Stimulated activated CD4-positive, alpha-beta T cell treated with anti-CD3 and anti-CD28 coated beads, Interleukin-1b, Interleukin-23, amount 100 ng/mL, for 48 hours (primary cell): ENCODE measurements at places on chromosomes 4 and X.

DNA sequence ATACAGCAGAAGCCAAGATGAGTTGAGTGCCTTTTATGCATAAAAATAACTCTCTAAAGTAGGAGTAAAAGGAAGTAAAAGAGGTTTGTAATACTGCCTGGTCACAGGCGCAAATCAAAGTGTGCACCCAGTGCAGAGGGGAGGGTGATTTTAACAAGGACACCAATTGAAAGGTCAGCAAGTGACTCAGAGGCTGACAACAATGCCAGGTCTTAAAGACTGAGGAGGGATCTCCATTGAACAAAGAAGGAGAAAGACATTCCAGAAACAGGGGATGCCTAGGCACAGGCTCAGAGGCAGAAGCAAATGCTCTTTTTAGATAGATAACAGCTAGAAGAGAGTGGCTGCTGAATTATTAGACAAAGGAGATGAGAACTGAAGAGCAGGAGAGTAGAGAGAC lies 297.4 kb upstream of the VCX start:
- no peak for DNase-seq

GRCh38 chr4:56995525-56995924 lies 16.8 kb downstream of the POLR2B start:
- no peak for DNase-seq

DNA sequence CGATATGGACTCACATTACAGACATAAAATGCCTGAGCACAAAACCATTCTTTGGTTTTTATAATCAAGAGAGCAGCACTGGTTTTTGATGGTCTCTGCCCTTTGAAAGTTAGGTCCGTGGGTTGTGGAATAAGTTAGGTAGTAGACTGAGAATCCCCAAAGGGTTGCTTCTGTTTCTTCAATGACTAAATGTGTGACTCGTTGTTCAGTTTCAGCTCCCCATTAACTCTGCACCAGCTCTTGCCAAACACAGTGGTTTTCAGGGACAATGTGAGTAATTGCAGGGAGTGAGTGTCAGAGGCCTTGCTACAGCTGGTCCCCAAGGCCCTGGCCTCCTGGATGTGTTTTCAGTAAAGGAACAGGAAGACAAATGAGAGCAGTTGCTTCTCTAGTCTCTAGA lies 24.8 kb downstream of the SMIM20 start:
- DNase-seq, result peak; percentile 74

DNA sequence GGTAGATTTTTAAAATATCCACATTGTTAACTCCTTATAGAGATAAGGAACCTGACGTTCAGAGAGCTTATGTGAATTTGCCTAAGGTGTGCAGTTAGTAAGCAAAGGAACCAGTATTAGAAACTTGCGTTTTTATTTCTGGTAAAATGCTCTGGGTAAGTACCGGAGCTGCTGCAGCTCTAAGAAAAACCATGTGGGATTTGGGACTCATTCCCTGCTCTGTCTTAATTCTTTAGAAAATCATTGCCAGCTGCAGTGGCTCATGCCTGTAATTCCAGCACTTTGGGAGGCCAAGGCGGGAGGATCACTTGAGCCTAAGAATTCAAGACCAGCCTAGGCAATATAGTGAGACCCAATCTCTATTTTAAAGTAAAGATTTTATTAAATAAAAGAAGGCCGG lies 5.8 kb downstream of the CCKAR start:
- DNase-seq, result no peak

DNA sequence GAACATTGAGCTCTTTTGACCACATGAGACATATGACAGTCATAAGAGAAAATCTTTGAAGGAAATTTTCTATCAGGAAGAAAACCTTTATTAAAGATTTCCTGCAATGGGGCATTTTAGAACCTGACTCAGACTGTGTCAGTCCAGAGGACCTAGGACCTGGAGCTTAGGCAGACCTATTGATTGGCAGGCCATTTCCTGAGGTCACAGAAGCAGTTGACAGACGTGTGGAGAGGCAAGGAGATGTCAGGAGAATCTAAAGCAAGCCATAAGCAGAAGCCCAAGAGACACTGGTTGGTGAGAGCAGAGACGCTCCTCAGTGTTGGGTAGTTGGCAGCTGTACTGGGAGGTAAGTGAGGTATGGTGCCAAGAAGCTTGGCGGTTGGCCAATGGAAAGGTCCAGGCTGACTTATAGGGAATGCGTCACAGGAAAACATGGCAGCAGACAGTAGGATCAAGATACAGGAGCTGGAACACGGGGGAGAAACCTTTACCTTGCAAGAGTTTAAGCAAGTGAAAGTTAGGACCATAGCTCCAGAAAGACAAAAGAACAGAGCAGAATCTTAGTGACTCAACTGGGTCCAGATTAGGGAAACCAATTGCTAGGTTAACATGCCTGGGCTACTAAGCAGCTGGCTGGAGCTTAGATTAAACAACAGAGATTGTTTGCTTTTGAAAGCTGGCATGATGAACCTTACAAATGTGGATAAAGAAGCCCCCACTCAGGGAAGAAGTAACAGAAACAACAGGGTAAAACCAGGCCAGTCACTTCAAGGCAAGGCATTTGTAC lies 18.6 kb downstream of the PALLD start:
- DNase-seq, result no peak

DNA sequence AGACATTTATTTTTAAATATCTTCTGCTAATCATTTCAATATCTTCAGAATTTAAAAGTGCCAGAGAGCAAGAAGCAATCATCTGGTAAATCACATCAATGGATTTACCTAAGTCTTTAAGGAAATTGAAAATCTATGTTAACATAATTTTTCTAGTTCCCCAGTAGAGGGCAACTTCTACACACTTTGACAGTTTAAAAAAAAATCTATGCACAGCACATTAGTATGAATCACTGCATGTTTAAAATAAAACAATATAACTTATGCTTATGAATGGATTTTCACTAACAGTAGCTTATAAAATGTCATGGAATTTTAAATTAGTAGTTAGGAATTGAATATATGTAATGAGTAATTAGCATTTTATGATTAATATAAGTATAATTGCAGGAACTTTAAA lies 126.5 kb downstream of the REELD1 start:
- no peak for DNase-seq

- DNase-seq, result no peak
Measured at GRCh38 chr4:13481569-13481968, 2.6 kb downstream of the RAB28 start.

GRCh38 chr4:101256222-101256621 lies 91.1 kb downstream of the PPP3CA start:
- no peak for DNase-seq

- DNase-seq, result no peak
Measured at GRCh38 chr4:41323706-41324105, 67.0 kb downstream of the UCHL1 start.

DNA sequence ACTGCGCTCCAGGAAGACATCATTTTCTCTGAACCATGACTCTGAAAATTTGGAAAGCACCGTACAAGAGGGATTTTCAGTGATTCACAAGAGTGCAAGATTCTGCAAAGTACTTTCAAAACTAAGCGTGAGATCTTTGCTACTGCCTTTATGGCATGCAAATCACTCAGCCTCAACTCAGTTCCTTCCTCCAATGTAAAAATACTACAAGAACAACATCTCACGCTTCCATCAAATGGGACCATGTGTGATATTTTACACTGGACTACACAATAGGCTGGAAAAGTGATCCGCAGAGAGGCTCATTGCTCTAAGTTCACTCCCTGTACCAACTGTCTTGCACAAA lies 674 bp upstream of the IL15 start:
- no peak for DNase-seq

- DNase-seq, result no peak
Measured at GRCh38 chr4:108965016-108965415, 202.2 kb upstream of the ETNPPL start.

DNA sequence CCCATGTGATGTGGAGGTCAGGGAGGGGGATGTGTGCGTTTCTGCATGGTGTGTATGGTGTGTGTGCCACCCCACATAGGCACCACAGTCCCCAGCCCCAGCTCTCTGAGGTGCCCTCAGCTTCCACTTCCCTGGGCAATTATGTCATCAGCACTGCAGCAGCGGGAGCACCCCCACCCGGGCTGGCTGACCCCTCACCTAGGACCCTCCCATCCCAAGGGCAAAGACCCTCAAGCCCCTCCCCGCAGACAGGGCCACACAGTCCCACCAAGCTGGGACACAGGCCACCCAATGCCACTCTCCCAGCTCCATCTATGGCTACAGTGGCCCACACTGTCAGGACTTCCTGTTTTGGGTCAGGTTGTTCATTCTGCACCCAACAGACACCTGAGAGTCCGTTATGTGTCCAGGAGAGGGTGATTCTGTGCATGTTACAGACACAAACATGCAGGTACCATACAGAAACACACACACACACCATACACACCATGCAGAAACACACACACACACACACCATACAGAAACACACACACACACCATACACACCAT lies 75.2 kb downstream of the JAKMIP1 start:
- no peak for DNase-seq

DNA sequence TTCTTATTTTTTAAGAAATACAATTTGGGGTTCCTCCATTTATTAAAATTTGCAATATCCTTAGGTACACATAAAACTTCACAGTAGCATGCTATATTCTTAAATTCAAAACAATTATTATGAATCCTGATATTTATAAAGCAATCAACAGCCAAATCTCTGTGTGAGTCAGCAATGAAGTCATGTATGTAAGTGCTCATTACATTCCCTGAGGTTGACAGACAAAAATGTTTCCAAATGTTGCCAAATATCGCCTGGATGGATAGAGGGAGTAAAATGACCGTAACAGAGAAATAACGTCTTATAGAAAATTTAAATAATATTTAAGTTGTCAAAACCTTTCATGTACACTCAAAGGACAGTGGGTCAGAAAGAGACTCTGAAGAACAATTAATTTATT lies 220.0 kb downstream of the PCDH18 start:
- no peak for DNase-seq

GRCh38 chr4:71456841-71457240 lies 118.0 kb downstream of the SLC4A4 start:
- no peak for DNase-seq

DNA sequence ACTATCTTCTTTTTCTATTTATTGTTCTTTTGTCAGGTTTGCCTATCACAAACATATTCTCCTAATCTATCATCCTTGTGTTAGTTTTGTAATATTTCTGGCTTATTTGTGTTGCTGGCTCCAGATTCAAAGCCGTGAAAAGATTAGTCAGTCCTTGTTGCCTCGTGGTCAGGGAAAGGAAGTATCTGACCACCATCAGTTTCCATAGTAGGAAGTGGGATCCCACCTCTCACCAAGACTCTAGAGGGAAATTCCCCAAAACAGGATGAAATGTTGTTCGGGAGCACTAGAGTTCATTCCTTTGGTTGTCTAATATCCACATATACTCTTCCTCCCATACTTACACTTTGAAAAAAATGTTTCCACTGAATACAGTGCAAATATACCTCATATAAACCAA lies 131.0 kb upstream of the HUWE1 start:
- no peak for DNase-seq

DNA sequence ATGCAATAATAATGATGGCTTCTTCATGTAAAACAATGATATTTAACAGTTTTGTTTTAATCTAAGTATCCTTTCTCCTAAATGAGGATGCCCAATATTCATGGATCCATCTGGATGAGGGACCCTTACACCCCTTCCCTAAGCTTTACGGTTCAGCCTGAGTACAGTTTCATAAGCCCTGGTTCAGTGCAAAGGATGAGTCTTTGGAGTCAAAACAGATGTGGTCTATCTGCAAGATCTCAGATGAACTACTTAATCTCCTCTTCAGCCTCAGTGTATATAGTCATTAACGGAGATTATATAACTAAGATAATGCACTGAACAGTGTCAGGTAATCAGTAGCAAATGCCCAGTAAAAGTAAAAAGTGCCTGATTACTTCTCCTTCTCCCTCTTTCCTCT lies 22.1 kb downstream of the ANXA5 start:
- DNase-seq, result no peak

DNA sequence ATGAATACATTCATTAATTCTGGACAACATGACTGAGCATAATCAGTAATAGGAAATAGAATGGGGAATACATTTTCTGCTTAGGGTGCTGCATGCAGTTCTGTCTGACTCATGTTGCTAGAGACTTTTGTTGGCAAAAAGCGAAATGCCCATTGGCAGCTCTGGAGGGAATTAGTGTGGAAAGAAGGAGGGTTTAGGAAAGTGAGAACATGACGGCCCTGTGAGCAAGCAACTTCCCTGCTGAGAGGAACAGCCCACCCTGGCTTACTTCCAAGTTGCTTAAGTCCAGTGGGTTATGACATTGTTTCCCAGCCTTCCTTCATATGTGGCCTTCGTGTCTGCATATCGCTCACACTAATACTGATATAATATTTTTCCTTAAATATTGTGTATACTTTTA lies 13.8 kb downstream of the MAD2L1 start:
- no peak for DNase-seq

DNA sequence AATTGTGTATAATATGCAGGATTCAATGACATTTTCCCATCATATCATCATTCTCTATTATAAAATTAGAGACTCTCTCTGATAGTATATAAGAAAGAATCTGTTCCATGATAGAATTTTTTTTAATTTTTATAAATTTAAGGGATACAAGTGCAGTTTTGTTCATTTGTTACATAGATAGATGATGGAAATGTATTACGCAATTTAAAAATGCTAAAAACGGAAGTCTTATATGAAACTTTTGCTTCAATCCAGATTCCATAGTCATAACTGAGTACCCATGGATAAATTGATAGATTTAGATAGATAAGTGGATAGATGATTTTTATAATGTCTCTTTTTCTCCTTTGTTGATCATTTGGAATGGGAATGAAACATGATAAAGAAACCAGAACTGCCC lies 24.9 kb upstream of the MAGEB2 start:
- DNase-seq, result no peak

- DNase-seq, result peak; percentile 67
Measured at GRCh38 chr4:40662962-40663604, 33.4 kb upstream of the RBM47 start.

DNA sequence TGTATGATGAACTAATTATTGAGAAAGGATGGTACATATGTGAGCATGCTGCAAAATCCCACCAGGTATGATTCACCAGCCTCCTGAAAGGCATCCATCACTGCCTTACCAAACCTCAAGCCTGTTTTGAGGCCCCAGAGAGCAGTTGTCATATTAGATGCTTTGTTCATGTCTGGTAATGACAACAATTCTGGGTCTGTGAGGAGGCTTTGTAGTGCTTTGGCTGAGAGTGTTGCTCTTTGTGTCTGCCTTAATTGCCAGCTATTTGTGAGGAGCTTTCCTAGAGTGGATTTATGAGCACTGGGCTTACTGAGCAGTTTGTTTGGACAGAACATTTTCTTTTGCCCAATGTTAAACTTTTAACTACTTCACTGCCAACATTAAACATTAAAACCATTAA lies 69.2 kb downstream of the HEPH start:
- no peak for DNase-seq

- peak; percentile 39 for DNase-seq
Measured at GRCh38 chr4:37890801-37891259, at the start of gene TBC1D1. Gene TBC1D1 (plus strand): TSS chr4:37891084. CDS start chr4:37902096, 11,012 bp downstream.
